ENCODE measurements at places on chromosomes 3 and 15. TPM values are rescaled to one million over a fixed set of nuclear protein-coding genes. Genes with fewer than 3 reads are reported as not detected.

GRCh38 chr3:187982142-187982541, 171.8 kb upstream of the LPP start:
- H3K36me3 ChIP-seq = peaks cover 3% of the 10 kb centered on the region
- no peaks in the 10 kb centered on the region for H3K27me3 ChIP-seq
- H3K27ac ChIP-seq = no peak overlapping the region
- peaks cover 62% of the 10 kb centered on the region for H3K4me1 ChIP-seq
- no peak overlapping the region for H3K4me3 ChIP-seq
- DNase-seq = no peak

DNA sequence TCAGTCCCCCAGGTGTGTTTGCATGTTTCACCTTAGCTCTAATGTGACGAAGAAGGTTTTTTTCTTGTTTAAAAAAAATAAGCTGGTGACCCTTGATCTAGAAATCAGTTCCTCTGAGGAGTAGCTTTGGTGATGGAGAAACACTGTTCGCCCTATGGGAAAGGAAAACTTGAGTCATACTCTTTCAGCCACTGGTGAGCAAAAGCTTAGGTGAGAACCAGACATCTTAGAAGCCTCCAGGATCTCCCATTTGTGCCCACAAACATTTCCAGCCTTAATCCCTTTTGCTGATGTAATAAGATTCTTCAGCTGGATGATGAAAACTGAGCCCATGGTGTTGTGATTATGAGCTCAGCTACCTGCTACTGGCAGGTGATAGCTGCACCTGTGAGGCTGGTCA, 37.8 kb downstream of the SLC27A2 start:
- H3K4me1 ChIP-seq = peaks cover 11% of the 10 kb centered on the region
- no peak overlapping the region for H3K27ac ChIP-seq
- H3K4me3 ChIP-seq = no peak overlapping the region
- DNase-seq = no peak

DNA sequence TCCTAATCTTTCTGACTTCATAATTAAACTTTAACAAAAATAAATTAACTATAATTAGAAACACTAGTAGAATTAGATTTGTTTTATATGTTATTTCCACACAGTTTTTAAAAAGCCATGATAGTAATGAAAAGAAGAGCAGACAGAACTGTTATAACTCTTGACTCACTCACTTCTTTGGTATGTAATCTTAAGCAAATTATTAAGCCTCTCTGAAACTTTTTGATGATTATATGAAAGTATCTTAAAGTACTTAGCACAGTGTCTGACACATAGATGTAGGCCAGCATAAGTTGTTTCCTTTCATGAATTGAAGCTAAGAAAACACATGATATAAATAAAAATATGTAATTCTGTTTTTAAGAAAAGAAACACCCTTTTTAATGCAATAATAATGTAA, 123.6 kb upstream of the MLF1 start:
- peaks cover 6% of the 10 kb centered on the region for H3K36me3 ChIP-seq
- H3K27ac ChIP-seq = no peak overlapping the region
- DNase-seq = no peak

DNA sequence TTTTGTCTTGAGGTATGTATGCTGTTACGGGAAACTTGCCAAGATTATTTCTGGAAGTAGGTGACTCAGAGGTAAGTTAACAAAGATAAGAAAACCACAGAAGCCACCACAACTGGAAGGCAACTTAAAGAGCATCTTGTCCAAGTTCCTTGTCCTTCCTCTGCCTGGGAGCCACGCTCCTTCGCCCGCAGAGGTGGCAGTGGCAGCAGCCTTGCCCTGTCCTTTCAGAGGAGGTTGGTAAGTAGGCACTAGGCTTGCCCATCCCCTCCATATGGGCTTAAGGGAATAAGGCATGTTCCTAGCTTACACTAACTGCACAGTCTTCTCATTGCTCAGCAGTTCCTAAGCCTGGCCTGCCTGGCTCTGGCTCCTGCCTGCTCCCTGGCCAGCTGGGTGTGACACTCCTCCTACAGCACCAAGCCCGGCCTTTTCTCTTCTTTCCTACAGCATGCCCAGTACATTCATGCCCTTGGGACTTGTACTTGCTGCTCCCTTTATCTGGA, 48.0 kb upstream of the RAB6B start:
- DNase-seq = no peak
- peaks cover 11% of the 10 kb centered on the region for H3K4me1 ChIP-seq
- H3K4me3 ChIP-seq = no peak overlapping the region
- H3K36me3 ChIP-seq = no peaks in the 10 kb centered on the region

DNA sequence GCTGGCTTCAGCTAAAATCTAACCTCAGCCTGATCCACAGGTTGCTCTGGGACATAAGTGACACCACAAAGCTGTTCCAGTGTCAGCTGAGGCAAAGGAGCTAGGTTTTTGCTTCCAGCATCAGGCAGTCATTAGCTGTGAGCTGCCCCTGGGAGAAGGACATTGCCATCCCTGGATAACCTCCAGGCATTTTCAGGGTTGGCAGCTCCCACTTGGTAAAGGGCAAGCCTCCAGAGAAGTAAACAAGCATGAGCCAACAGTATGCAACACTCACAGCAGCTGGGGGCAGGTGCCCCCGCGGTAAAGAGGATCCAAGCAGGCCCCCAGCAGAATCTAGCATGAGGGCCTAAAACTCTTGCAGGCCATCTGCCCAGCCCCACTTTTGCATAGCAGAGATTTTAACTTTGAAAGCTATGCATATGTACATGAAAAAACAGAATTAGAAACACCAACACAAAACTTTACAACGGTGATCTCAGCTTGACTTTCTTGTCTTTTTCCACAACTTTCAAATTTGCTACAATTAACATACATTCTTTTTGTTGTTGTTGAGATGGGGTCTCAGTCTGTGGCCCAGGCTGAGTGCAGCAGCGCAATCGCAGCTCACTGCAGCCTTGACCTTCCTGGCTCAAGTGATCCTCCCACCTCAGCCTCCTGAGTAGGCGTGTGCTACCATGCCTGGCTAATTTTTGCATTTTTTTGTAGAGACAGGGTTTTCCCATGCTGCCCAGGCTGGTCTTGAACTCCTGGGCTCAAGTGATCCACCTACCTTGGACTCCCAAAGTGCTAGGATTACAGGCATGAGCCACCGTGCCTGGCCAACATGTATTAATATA, 83.8 kb upstream of the TPM1 start:
- no peaks in the 10 kb centered on the region for H3K36me3 ChIP-seq
- DNase-seq = no peak
- no peak overlapping the region for H3K4me3 ChIP-seq
- no peaks in the 10 kb centered on the region for H3K4me1 ChIP-seq
- H3K27me3 ChIP-seq = peaks cover 2% of the 10 kb centered on the region
- no peak overlapping the region for H3K27ac ChIP-seq

- no peak overlapping the region for H3K4me3 ChIP-seq
- peaks cover 23% of the 10 kb centered on the region for H3K36me3 ChIP-seq
- H3K4me1 ChIP-seq = peaks cover 7% of the 10 kb centered on the region
- H3K27me3 ChIP-seq = no peaks in the 10 kb centered on the region
- no peak overlapping the region for H3K27ac ChIP-seq
These were observed 14.2 kb downstream of the OXNAD1 start for GRCh38 chr3:16279010-16279801.

DNA sequence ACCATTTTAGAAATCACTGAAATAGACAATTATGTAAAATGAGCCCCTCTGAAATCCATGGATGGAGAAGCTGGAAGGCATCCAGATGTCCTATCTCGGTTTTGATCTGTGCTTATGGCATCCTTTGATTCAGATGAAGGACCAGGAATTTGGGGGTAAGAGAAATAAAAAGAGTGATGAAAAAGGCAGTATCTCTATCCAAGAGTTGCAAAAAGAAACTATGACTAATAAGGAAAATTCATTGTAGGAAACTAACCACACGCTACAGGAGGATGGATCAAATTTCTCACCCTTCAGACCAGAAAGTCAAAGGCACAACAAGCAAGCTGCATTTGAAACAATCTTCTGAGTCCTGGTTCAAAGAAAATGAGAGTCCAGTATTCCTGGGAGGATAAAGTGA, 34.8 kb downstream of the SRGAP3 start:
- H3K36me3 ChIP-seq = no peaks in the 10 kb centered on the region
- H3K27ac ChIP-seq = no peak overlapping the region
- DNase-seq = no peak
- H3K4me1 ChIP-seq = no peaks in the 10 kb centered on the region

- H3K4me1 ChIP-seq = no peaks in the 10 kb centered on the region
- DNase-seq = no peak
- no peak overlapping the region for H3K4me3 ChIP-seq
- no peaks in the 10 kb centered on the region for H3K27me3 ChIP-seq
These were observed 2.4 kb downstream of the UROC1 start for GRCh38 chr3:126515066-126515706.

- H3K27ac ChIP-seq = no peak overlapping the region
- peaks cover 2% of the 10 kb centered on the region for H3K27me3 ChIP-seq
- no peaks in the 10 kb centered on the region for H3K36me3 ChIP-seq
- no peak for DNase-seq
These were observed 34.7 kb upstream of the SLC24A5 start for GRCh38 chr15:48086133-48086532.

GRCh38 chr3:153038779-153039178, 123.2 kb upstream of the RAP2B start:
- H3K27me3 ChIP-seq = no peaks in the 10 kb centered on the region
- no peak overlapping the region for H3K27ac ChIP-seq
- H3K4me1 ChIP-seq = peaks cover 6% of the 10 kb centered on the region
- no peaks in the 10 kb centered on the region for H3K36me3 ChIP-seq

GRCh38 chr3:117898722-117899522, 1135.7 kb downstream of the IGSF11 start:
- no peaks in the 10 kb centered on the region for H3K27me3 ChIP-seq
- H3K36me3 ChIP-seq = no peaks in the 10 kb centered on the region
- H3K27ac ChIP-seq = no peak overlapping the region
- no peak for DNase-seq
- no peak overlapping the region for H3K4me3 ChIP-seq
- H3K4me1 ChIP-seq = no peaks in the 10 kb centered on the region

GRCh38 chr3:123376451-123377242, 72.2 kb downstream of the ADCY5 start:
- no peak for DNase-seq
- no peak overlapping the region for H3K4me3 ChIP-seq
- H3K27ac ChIP-seq = no peak overlapping the region
- H3K4me1 ChIP-seq = no peaks in the 10 kb centered on the region
- peaks cover 9% of the 10 kb centered on the region for H3K27me3 ChIP-seq

DNA sequence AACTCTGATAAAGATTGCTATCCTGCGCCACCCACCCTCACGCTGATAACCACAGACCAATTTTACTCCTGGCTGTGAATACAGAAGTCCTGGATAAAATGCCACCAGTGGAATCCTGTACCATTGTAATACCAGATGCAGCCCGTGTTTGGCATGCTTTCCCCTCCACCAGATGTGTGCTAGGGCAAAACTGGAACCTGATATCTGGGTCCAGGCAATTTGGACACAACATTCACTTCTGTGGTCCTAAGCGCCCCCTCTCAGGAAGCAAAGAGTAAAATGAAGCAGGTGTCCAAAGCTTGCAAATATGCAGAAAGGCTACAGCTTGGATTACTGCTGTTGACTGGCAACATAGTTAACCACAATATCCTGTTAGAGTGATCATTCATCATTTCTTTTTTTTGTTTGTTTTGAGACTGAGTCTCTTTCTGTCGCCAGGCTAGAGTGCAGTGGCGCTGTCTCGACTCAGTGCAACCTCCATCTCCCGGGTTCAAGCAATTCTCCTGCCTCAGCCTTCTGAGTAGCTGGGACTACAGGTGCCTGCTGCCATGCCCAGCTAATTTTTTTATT, 32.8 kb downstream of the LOXL1 start:
- H3K27me3 ChIP-seq = no peaks in the 10 kb centered on the region
- H3K4me1 ChIP-seq = peaks cover 25% of the 10 kb centered on the region
- H3K4me3 ChIP-seq = no peak overlapping the region
- peak; percentile 58 for DNase-seq
- no peaks in the 10 kb centered on the region for H3K36me3 ChIP-seq

DNA sequence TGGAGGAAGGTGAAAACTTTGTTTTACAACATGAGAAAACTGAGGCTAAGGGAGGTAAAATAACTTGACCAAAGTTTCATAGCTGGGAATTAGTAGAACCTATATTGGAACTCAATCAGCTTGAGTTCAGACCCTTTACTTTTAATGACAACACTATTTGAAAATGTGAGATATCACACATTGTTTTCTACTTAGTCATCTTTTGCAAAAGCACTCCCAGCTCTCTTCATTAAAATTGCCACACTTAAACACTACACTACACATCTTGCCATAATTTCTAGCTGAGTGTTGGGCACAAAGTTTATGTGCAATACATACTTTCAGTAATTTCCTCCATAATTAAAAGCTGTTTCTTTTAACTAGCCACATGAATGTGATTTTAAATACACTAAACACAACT, 230.4 kb upstream of the DCBLD2 start:
- H3K27ac ChIP-seq = no peak overlapping the region
- H3K27me3 ChIP-seq = no peaks in the 10 kb centered on the region
- no peak for DNase-seq
- no peak overlapping the region for H3K4me3 ChIP-seq

DNA sequence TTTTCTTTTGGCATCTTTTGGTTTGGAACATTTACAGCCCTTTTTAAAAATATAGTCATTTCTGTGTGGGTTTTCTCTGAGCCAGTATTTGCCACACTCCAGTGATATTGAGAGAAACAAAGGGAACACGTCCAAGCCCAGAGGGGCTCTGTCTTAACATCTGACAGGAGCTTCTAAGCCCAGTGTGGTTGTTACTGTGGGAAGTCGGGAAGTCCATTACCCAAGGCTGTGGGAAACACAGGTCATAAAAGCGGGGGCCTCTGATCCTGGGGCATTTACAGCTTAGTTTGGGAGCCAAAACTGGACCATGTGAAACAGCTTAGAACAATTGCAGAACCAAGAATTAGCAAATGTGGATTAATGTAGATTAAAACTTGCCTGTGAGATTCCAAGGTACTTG, 123.0 kb downstream of the PTPRG start:
- H3K36me3 ChIP-seq = no peaks in the 10 kb centered on the region
- no peaks in the 10 kb centered on the region for H3K27me3 ChIP-seq
- DNase-seq = no peak
- no peak overlapping the region for H3K4me3 ChIP-seq

GRCh38 chr3:23659274-23659673, 146.5 kb upstream of the UBE2E1 start:
- no peaks in the 10 kb centered on the region for H3K4me1 ChIP-seq
- no peak overlapping the region for H3K27ac ChIP-seq
- H3K4me3 ChIP-seq = no peak overlapping the region
- peaks cover 2% of the 10 kb centered on the region for H3K27me3 ChIP-seq

DNA sequence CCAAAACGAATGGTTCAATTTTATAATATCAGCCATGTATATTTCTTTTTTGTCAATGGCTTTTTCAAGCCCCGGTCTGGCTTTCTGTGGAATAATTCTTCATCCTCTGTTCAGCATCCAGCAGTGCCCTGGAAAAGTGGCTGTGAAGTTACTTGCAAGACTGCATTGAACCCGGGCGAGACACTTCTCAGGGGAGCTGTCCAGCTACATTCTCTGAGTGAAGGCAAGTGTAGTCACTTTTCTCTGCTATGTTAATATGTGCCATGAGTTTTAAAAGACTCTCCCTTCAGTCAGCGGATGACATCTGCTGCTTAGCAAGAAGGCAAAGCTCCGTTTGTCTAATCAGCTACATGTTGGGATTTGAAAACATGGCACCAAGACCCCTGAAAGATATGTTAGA, 81.3 kb upstream of the RGMA start:
- H3K27ac ChIP-seq = no peak overlapping the region
- H3K4me1 ChIP-seq = peaks cover 3% of the 10 kb centered on the region
- DNase-seq = no peak
- no peaks in the 10 kb centered on the region for H3K36me3 ChIP-seq
- no peak overlapping the region for H3K4me3 ChIP-seq

Gene MESP2
- total RNA-seq = not detected

Gene TMCO5A
- not detected for total RNA-seq

Gene GREM1
- total RNA-seq = not detected

Gene CP
- total RNA-seq = not detected

Gene KNG1
- total RNA-seq = not detected

Gene MLF1
- 3.9 TPM for total RNA-seq

Gene CPLX3
- not detected for total RNA-seq

Gene PPCDC
- 16.3 TPM for total RNA-seq

Data from activated CD4-positive, alpha-beta memory T cell treated with anti-CD3 and anti-CD28 coated beads for 36 hours (primary cell).